Astrocyte (in vitro differentiated cells and primary cell): ENCODE measurements at places on chromosomes 6 and 20.

- no peak overlapping the region for H3K4me3 ChIP-seq
- H3K27ac ChIP-seq: no peak overlapping the region
- H3K27me3 ChIP-seq: no peaks in the 10 kb centered on the region
- no peaks in the 10 kb centered on the region for H3K4me1 ChIP-seq
- DNase-seq: no peak
Measured at GRCh38 chr6:107917451-107918375, 40.3 kb downstream of the SEC63 start.

DNA sequence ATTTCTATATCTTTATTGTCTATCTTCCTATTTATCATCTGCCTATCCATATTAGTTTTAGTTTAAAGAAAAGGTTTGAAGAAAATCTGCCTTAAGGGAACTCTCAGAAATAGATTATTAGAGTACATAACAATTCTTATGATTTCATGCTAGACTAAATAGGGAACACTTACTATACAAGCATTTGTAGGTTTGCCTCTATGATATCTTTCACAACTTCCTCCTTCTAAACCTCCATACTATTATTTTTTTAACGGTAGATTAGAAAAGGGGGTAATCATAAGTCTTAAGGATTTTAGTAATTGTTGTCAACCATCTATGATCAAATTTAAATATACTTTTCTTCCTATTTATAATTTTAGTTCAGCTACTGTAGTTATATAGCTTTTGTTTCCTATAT lies 11.6 kb upstream of the DSE start:
- H3K27ac ChIP-seq: no peak overlapping the region
- DNase-seq: no peak
- no peak overlapping the region for H3K4me3 ChIP-seq
- no peaks in the 10 kb centered on the region for H3K36me3 ChIP-seq

DNA sequence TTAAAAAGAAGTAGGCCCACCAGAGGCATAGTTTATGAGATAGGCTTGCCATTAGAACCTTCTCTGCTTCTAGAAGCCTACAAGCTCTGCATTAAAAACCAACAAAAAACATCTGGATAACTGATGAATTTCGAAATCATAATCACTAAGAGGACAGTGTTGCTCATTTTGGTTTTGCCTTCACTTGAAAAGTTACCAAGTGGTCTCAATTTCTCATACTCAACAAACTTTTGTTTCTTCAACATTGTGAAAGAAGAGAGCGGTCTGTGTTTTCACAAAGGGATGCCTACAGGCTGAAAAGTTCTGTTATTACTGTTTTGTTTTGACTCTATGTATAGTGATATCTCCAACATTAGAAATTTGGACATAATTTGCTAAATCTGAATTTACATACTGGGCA lies 98.9 kb downstream of the PDSS2 start:
- no peak for DNase-seq
- H3K4me3 ChIP-seq: no peak overlapping the region
- H3K4me1 ChIP-seq: peaks cover 7% of the 10 kb centered on the region
- H3K27me3 ChIP-seq: no peaks in the 10 kb centered on the region
- no peak overlapping the region for H3K27ac ChIP-seq

- peaks cover 20% of the 10 kb centered on the region for H3K4me1 ChIP-seq
- no peaks in the 10 kb centered on the region for H3K36me3 ChIP-seq
- peak overlapping the region; percentile 56 for H3K4me3 ChIP-seq
Measured at GRCh38 chr6:136921381-136921935, 643 bp upstream of the SLC35D3 start.

DNA sequence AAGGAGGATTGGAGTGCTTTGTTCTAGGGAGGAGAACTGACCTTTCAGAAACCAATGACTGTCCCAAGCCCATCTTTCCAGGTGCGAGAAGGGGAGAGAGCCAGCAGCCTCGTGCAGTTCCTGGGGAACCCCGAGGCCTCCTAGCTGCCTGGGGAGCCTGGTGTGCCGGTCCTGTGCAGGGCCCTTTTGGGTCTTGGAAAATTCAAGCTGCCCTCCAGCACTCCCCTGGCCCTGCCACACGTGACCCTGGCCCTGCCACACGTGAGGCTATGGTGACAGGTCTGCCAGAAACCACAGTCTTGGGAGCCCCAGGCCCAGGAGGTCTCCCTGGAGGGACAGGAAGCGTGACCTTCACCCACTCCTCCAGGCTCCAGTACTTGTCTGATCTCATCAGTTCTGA lies 15.7 kb downstream of the IP6K3 start:
- no peaks in the 10 kb centered on the region for H3K36me3 ChIP-seq
- no peak for DNase-seq
- H3K4me3 ChIP-seq: no peak overlapping the region

GRCh38 chr6:6121943-6122342 lies 115.2 kb upstream of the NRN1 start:
- H3K36me3 ChIP-seq: no peaks in the 10 kb centered on the region
- H3K4me3 ChIP-seq: no peak overlapping the region
- H3K27ac ChIP-seq: no peak overlapping the region
- H3K4me1 ChIP-seq: no peaks in the 10 kb centered on the region
- no peak for DNase-seq
- no peaks in the 10 kb centered on the region for H3K27me3 ChIP-seq

DNA sequence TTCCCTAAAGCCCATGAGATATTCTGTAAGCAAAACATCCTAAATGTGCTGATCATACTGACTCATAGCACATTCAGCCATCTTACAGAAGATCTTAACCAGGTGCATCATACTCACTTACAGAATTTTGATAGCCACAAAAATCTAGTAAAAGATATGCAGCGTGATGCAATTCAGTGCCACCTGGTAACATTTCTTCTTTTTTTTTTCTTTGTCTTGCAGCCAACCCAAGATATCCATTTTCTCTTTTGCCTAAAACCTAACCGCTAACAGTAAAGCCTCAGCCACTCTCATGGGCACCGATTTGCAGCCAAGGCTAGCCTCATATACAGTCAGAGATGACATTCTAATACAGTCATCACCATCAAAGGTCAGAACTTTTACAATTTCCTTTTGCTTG lies 293.3 kb downstream of the HACE1 start:
- peaks cover 4% of the 10 kb centered on the region for H3K4me1 ChIP-seq
- peak; percentile 50 for DNase-seq
- H3K27me3 ChIP-seq: peaks cover 2% of the 10 kb centered on the region

- H3K4me3 ChIP-seq: no peak overlapping the region
- DNase-seq: peak; percentile 33
- peaks cover 7% of the 10 kb centered on the region for H3K4me1 ChIP-seq
- no peaks in the 10 kb centered on the region for H3K27me3 ChIP-seq
Measured at GRCh38 chr6:54191461-54191860, 80.2 kb downstream of the MLIP start.
